Fibroblast of the aortic adventitia (primary cell): ENCODE measurements at places on chromosomes 13 and 19. TPM values are rescaled to one million over a fixed set of nuclear protein-coding genes. Genes with fewer than 3 reads are reported as not detected.

Gene APLP1
- 4.1 and 8.6 TPM in 2 replicates for total RNA-seq

Gene KIRREL2
- 0.25 TPM in 1 of 2 replicates, not detected in the other for total RNA-seq

Gene TNFSF13B
- total RNA-seq, result 5.6 and 60.8 TPM in 2 replicates

DNA sequence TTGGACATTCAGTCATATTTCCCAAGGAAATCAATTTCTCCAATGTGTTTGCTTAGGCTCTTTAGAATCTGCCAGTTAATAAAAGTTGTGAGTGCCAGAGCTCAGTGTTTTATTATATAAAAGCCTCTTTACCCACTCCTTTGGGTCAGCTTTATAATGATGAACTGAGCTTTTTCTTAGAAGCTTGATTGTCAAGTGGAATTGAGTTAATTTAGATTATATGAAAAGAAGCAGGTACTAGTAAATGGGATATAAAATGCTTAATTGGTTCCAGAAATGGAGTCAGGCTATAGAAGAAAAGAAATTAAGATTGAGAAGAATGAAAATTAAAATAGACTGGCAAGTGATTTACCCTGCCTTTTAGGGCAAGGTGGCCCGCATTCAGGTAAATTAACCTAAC, 363.2 kb downstream of the SLITRK6 start:
- DNase-seq, result no peak

DNA sequence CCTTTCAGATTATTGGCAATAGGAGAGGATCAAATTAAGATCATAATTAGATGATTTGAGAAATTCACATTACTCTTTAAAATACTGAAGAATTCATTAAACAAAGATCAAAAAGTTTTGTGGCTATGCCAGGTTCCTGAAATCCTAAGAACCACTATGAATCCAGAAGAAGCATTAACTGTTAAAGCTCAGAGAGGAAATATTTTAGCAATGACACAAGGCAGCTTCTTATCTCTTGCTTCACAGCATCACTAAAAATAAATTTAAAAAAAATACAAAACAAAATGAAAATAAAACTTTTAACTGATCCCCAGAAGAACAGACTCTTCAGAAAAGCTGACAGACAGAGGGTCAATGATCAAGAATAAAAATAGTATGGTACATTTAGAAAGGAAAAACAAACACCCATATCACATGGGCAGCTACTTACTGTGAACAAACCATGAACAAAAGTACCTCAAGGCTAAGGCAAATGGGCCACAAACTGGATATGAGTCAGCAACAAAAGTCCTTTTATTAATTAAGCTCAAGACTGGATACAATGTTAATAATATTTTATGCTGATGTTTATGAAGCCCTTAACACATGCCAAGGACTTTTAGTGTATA, 19.6 kb downstream of the RNF6 start:
- DNase-seq, result peak; percentile 71

- DNase-seq, result peak; percentile 69
Measured at GRCh38 chr19:38693380-38694223, 46.2 kb downstream of the ACTN4 start.
